ENCODE measurements at places on chromosomes 6 and 20. TPM values are rescaled to one million over a fixed set of nuclear protein-coding genes. Genes with fewer than 3 reads are reported as not detected.

HMGN4 gene
- 102 TPM for total RNA-seq

- H3K27me3 ChIP-seq: no peaks in the 10 kb centered on the region
- DNase-seq: no peak
- no peaks in the 10 kb centered on the region for H3K4me1 ChIP-seq
- H3K4me3 ChIP-seq: no peak overlapping the region
- no peaks in the 10 kb centered on the region for H3K36me3 ChIP-seq
These were observed 40.1 kb upstream of the RNF144B start for GRCh38 chr6:18347021-18347577.

- no peak overlapping the region for H3K27ac ChIP-seq
- H3K36me3 ChIP-seq: no peaks in the 10 kb centered on the region
- H3K4me1 ChIP-seq: no peaks in the 10 kb centered on the region
These were observed 6.1 kb downstream of the GSTA5 start for GRCh38 chr6:52834481-52834880.

MAPK13 gene
- total RNA-seq: 29.6 TPM

CST11 gene
- total RNA-seq: not detected

- no peak overlapping the region for H3K4me3 ChIP-seq
- H3K27ac ChIP-seq: no peak overlapping the region
- H3K36me3 ChIP-seq: no peaks in the 10 kb centered on the region
- no peaks in the 10 kb centered on the region for H3K27me3 ChIP-seq
- no peaks in the 10 kb centered on the region for H3K4me1 ChIP-seq
- no peak for DNase-seq
These were observed 28.7 kb downstream of the SIRPD start for GRCh38 chr20:1528811-1529210.

- H3K4me3 ChIP-seq: no peak overlapping the region
- H3K27ac ChIP-seq: peak overlapping the region; percentile 32
- no peaks in the 10 kb centered on the region for H3K27me3 ChIP-seq
- H3K36me3 ChIP-seq: no peaks in the 10 kb centered on the region
These were observed 18.0 kb downstream of the KLHL31 start for GRCh38 chr6:53647462-53648094.

DNA sequence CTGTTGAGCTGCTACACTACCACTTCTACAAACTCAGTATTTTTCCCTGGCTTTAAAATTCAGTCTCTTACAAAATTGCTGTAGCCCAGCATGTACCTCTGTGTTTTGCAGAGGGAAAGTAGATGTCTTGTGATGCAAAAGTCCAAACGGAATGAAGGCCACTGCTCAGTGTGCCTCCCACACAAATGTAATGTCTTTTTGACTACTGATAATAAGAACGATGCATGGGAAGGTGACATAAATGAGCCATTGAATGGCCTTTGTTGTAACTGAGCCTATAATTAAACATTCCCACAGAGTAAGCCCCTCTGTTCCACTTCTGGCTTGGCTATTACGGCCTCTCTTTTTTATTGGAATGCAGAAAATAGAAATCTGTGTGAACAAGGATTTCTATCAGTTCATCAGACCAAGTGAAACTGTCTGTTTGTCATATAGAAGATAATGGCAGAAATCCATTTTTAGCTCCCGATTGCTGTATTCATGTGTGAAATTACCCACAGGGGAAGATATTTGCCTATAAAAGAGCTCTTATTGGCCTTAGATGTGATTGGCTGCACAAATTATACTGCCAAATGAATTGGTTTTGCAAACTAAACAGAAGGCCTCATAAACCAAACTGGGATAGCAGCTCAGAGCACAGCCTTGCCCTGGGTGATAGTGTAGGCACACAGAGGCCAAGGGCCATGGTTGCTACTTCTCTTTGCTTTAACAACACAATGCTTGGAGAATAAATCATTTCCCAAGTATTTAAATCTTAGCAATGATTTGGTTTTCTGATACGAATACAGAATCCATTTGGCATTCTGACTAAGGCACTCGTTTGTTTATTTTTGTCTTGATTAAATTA is 241.5 kb upstream of the PLN start:
- H3K4me3 ChIP-seq: no peak overlapping the region
- H3K27ac ChIP-seq: no peak overlapping the region
- no peaks in the 10 kb centered on the region for H3K27me3 ChIP-seq
- no peaks in the 10 kb centered on the region for H3K4me1 ChIP-seq
- no peaks in the 10 kb centered on the region for H3K36me3 ChIP-seq

TAAR8 gene
- not detected for total RNA-seq

DNA sequence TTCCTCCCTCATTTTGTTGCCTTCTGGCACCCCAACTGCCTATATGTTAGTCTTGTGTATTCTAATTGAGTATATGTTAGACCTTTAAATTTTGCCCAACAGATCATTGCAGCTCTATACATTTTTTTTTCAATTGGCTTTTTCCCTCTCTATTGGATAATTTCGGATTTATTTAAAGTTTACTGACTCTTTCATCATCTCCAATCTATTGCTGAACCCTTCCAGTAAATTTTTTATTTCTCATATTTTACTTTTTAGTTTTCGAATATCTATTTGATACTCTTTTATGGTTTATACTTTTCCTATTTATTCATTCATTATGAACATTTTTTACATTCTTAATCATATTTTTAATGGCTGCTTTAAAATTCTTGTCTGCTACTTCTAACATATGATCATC is 7.1 kb upstream of the SLC18B1 start:
- no peaks in the 10 kb centered on the region for H3K36me3 ChIP-seq
- no peak overlapping the region for H3K4me3 ChIP-seq
- H3K27ac ChIP-seq: no peak overlapping the region
- H3K27me3 ChIP-seq: no peaks in the 10 kb centered on the region
- DNase-seq: no peak

GRCh38 chr20:47318586-47319516 is 37.6 kb downstream of the ZMYND8 start:
- no peak for DNase-seq
- peaks cover 6% of the 10 kb centered on the region for H3K36me3 ChIP-seq
- H3K4me1 ChIP-seq: peaks cover 66% of the 10 kb centered on the region
- H3K27ac ChIP-seq: no peak overlapping the region
- H3K4me3 ChIP-seq: no peak overlapping the region
- no peaks in the 10 kb centered on the region for H3K27me3 ChIP-seq

DNA sequence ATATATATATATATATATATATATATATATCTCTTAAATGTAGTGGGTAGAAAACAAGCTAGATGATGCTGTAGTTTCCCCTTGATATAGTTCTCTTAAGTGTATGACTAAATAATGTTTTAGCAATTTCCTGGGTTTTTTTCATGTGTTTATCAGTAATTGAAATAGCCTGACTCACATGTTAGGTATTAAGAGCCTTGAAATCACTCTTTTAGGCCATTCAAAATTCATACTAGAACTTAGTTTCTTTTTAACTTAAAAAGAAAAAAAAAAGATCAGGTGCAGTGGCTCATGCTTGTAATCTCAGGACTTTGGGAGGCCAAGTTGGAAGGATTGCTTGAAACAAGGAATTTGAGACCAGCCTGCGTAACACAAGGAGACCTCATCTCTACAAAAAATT is 44.1 kb downstream of the NKX2-4 start:
- H3K27ac ChIP-seq: no peak overlapping the region
- H3K36me3 ChIP-seq: peaks cover 24% of the 10 kb centered on the region
- H3K4me1 ChIP-seq: no peaks in the 10 kb centered on the region
- no peaks in the 10 kb centered on the region for H3K27me3 ChIP-seq

GRCh38 chr6:21420926-21421325 is 172.6 kb upstream of the SOX4 start:
- no peak overlapping the region for H3K4me3 ChIP-seq
- H3K27me3 ChIP-seq: no peaks in the 10 kb centered on the region
- no peaks in the 10 kb centered on the region for H3K4me1 ChIP-seq
- no peaks in the 10 kb centered on the region for H3K36me3 ChIP-seq
- no peak overlapping the region for H3K27ac ChIP-seq

DNA sequence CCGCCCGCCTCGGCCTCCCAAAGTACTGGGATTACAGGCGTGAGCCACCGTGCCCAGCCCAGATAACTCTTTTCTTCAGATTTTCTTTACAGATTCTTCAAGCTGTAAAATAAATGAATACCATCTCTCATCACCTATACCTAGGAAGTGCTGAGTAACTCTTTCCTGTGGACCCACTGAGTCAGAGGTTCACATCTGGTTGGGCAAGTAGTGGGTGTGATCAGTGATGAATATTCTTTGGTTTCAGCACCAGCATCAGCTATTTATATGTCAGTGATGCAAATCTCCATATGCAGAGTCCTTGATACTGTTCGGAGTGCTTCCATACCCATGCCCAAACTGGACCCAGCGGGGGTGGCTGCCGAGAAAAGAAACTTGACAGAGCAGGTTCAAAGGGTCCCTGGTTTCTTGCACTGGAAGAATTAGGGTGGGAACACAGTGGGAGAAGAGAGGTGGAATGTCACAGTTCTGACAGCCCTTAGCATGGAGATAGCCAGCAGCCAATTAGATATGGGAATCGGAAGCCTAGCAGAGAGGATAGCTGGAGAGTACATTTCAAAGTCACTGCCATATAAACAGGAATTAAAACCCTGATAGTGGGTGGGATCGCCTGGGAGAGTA is 64.9 kb upstream of the DDR1 start:
- no peak overlapping the region for H3K4me3 ChIP-seq
- no peaks in the 10 kb centered on the region for H3K27me3 ChIP-seq
- H3K36me3 ChIP-seq: peaks cover 4% of the 10 kb centered on the region
- DNase-seq: no peak

SLC17A9 gene
- 2.4 TPM for total RNA-seq

VSX1 gene
- total RNA-seq: not detected

DNA sequence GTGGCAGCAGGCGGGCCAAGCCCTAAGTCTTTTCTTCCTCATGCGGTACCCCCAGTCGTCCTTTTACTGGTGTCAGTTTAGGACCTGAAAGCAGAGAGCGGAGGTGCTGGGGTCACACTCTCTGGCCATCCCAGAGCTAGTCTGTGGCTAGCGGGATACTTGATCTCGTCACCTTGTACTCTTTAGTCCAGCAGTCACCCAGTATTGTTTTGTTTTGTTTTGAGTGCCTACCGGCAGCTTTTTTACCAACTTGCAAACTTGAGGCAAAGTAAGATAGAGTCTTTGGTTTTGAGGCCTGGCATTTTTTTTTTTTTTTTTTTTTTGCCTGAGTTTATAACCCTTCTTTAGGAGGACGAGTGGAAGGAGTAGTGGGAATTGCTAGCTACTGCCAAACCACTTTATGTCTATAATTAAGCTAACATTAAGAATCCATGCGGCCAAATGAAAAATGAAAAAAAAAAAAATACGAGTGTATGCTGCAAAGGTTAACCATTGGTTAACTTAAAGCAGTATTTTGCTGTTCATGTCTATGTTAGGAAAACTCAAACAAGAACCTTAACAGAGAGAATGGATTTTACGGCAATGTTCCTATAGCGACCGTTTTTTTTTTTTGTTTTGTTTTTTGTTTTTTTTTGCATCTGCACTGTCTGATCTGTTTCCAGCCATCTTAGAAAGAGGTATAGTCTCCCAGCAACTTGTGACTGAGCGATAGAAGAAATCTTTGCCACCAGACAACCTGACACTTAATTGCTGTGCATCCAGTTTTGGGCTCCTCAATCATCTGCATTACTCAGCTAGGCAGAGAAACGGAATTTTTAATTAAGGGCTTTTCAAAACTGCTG is 56.9 kb downstream of the FAM217A start:
- peaks cover 71% of the 10 kb centered on the region for H3K4me1 ChIP-seq
- H3K36me3 ChIP-seq: no peaks in the 10 kb centered on the region
- no peaks in the 10 kb centered on the region for H3K27me3 ChIP-seq
- H3K27ac ChIP-seq: peak overlapping the region; percentile 95

DNA sequence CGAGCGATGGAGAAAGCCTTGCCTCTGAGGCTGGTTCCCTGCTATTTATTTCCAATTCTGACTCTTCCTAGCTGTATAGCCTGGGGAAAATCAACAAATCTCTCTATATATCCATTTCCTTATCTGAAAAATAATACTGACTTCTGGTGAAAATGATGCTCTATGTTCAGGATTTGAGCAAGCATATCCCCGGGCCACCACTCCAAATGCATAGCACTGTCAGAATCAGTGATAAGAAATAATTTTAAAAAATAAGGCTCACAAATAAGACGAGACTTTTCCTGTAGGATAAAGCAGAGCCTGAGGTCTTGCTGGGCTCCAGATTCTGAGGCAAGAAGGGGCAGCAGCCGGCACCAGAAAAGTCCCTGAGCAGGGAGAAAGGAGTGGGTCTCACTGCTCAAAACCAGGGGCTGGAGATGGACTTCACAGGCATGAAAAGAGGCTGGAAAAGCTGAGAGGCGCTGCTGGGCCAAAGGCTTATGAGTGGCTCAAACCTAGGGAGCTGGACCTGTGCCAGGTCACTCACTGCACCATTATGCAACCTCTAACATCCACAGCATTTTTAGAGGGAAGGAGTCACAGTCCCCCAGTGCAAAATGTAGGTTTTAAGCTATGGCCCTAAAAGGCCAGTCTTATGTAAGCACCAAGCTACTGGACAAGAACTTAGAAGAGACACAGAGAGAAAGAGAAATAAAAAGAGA is 48.1 kb upstream of the SLC17A4 start:
- H3K27ac ChIP-seq: no peak overlapping the region
- peaks cover 3% of the 10 kb centered on the region for H3K27me3 ChIP-seq
- H3K4me1 ChIP-seq: no peaks in the 10 kb centered on the region
- H3K36me3 ChIP-seq: no peaks in the 10 kb centered on the region
- no peak overlapping the region for H3K4me3 ChIP-seq
- DNase-seq: no peak

OPN5 gene
- not detected for total RNA-seq

TCEA2 gene
- total RNA-seq: 43.3 TPM

PERP gene
- 4.3 TPM for total RNA-seq

- no peaks in the 10 kb centered on the region for H3K27me3 ChIP-seq
- peak overlapping the region; percentile 1 for H3K4me3 ChIP-seq
- peaks cover 65% of the 10 kb centered on the region for H3K4me1 ChIP-seq
- H3K36me3 ChIP-seq: no peaks in the 10 kb centered on the region
- DNase-seq: no peak
These were observed 222.6 kb upstream of the TAB2 start for GRCh38 chr6:149094934-149095351.

CGA gene
- total RNA-seq: not detected

- H3K27me3 ChIP-seq: no peaks in the 10 kb centered on the region
- no peak for DNase-seq
- H3K36me3 ChIP-seq: no peaks in the 10 kb centered on the region
- no peak overlapping the region for H3K4me3 ChIP-seq
These were observed 187.1 kb downstream of the BCAS1 start for GRCh38 chr20:53883098-53883911.

DNA sequence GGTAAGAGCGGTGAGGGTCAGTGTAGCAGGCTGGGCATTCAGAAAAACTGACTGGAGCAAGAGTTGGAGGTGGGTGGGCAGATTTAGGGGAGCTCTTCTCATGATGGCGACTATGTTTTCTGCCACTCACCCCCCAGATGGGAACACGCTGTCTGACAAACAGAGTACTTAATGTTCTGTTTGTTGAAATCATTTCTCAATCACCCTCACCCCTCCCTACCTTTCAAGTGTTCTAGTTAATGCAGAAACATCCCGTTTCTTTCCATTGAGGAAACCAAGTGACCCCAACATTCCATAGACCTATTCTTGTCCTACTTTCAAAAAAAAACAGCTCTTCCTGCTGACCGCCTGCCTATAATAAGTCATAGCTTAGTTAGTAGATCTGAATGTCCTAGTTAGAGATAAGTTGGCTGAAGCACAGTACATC is 132.5 kb upstream of the NEDD9 start:
- no peak for DNase-seq
- H3K36me3 ChIP-seq: peaks cover 3% of the 10 kb centered on the region
- no peaks in the 10 kb centered on the region for H3K27me3 ChIP-seq

GRCh38 chr20:20148779-20149178 is 96.4 kb downstream of the CFAP61 start:
- H3K36me3 ChIP-seq: no peaks in the 10 kb centered on the region
- H3K27me3 ChIP-seq: no peaks in the 10 kb centered on the region
- DNase-seq: no peak
- H3K27ac ChIP-seq: no peak overlapping the region
- H3K4me3 ChIP-seq: no peak overlapping the region

Measured in CD4-positive, alpha-beta memory T cell (primary cell).